ENCODE measurements at places on chromosomes 12 and 14.
A peak's percentile ranks its signal among the peaks of the same experiment; 100 is the strongest.

DNA sequence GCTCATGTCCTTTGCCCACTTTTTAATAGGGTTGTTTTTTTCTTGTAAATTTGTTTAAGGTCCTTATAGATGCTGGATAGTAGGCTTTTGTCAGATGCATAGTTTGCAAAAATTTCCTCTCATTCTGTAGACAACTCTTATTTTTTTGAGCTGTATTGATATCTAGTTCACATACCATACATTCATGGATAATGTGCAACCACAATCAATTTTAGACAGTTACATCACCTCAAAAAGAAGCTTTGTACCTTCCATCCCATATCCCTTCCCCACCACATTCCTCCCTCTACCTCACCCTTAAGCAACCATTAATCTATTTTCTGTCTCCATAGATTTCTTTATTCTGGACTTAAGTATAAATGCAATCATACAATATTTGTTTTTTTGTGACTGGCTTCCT lies 98.4 kb downstream of the PTCSC3 start:
- no peak for DNase-seq

- no peak for DNase-seq
Measured at GRCh38 chr14:70641548-70642302, at the start of gene TTC9. Gene TTC9 (plus strand): TSS chr14:70641916. CDS start chr14:70642130, 214 bp downstream.

DNA sequence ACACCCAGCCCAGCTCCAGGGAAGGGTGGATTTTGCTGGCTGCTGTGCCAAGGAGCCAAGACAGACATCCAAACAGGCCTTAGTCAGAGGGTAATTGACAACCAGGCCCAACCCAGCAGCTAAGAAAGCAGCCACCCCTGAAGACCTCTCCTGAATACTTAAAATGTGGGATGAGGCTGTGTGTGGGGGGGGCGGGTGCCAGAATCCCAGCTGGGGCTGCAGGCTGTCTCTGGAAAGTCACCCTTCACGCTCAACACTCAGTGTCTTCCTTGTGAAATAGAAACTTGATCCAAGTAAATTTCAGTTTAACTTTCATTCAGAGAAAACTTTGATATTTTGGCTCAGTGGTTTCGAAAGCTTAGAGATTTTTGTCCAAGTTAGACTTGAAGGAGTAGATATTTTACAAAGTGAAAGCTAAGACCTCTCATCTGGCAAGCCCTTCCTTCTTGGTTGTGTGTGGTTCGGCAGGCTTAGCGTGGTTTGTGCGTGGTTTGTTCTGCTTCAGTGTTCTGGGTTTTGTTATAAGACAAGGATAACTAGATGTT lies 5.1 kb downstream of the PAPLN start:
- DNase-seq: peak; percentile 82

DNA sequence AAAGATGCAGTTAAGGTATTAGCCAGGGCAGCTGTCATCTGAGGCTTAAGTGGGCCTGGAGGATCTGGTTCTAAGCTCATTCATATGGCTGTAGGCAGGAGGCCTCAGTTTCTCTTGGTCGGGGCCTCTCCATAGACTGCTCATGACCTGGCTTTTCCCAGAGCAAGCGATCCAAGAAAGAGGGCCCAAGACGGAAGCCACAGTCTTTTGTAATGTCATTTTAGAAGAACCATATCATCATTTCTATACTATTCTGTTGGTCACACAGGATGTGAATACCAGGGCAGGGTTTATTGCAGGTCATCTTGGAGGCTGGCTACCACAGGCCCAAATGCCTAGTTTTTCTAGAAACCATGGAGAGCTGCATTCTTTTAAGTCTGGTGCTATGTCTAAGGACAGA lies 47.7 kb downstream of the GNG2 start:
- no peak for DNase-seq

- no peak for DNase-seq
Measured at GRCh38 chr12:128178565-128178964, 88.4 kb upstream of the TMEM132C start.

DNA sequence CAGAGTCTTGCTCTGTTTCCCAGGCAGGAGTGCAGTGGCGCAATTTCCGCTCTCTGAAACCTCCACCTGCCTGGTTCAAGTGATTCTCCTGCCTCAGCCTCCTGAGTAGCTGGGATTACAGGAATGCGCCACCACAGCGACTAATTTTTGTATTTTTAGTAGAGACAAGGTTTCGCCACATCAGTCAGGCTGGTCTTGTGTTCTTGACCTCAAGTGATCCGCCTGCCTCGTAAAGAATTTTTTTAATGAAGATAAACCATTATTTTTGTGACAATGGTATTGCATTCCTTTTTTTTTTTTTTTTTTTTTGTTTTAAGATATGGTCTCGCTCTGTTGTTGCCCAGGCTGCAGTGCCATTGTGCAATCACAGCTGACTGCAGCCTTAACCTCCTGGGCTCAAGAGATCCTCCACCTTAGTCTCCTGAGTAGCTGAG lies 25.8 kb downstream of the ACVR1B start:
- DNase-seq: no peak

GRCh38 chr12:3317841-3318501 lies 173.0 kb upstream of the PRMT8 start:
- no peak for DNase-seq

DNA sequence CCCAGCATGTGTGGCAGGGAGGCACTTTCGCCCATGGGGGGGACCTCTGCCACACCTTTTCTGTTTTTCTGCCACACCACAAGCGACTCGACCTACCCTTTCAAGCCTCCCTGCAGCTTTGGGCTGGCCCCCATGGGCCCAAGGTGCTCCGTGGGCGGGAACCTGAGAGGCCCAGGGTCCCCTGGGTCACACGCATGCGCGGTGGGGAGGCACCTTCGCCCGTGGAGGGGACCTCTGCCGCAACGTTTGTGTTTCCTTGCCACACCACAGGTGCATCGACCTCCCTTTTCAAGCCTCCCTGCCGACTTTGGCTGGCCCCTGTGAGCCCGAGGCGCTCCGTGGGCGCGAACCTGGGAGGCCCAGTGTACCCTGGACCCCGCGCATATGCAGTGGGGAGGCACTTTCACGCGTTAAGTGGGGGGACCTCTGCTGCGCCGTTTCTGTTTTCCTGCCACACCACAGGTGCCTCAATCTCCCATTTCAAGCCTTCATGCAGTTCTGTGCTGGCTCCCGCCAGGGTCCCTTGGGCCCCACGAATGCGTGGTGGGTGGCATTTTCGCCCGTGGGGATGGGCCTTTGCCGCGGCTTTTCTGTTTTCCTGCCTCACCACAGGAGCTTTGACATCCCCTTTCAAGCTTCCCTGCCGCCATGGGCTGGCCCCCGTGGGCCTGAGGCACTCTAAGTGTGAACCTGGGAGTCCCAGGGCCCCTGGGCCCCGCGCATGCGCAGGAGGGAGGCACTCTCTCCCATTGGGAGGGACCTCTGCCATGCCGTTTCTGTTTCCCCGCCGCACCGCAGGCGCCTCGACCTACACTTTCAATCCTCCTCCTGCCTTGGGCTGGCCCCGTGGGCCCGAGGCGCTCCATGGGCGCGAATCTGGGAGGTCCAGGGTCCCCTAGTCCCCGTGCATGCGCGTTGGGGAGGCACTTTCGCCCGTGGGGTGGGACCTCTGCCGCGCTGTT lies 332.2 kb downstream of the ALG10 start:
- no peak for DNase-seq

GRCh38 chr14:64663174-64663573 lies 41.0 kb upstream of the PLEKHG3 start:
- DNase-seq: peak; percentile 80

- no peak for DNase-seq
Measured at GRCh38 chr14:34137001-34137745, 186.3 kb upstream of the EGLN3 start.

- peak; percentile 47 for DNase-seq
Measured at GRCh38 chr12:124771462-124772288, 92.0 kb downstream of the SCARB1 start.

DNA sequence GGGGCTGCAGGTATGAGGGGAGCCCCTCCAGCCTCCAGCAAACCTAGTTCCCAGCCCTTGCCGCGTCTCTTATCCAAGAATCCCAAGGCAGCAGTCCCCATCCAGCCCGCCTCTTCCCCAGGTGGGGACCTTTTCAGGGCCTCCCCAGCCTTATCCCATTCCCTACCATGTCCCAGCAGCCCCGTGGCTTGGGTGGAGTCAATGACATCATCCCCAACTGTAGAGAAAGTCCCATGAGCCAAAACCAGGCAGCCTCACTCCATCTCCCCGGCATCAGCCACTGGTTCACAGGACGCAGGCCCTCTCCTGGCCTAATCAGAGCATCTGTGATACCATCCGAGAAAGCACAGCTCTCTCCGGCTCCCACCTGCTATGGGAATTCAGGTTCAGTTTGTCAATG lies 131.0 kb downstream of the NCOR2 start:
- DNase-seq: no peak

- no peak for DNase-seq
Measured at GRCh38 chr14:73452341-73453186, 5.8 kb downstream of the NUMB start.

DNA sequence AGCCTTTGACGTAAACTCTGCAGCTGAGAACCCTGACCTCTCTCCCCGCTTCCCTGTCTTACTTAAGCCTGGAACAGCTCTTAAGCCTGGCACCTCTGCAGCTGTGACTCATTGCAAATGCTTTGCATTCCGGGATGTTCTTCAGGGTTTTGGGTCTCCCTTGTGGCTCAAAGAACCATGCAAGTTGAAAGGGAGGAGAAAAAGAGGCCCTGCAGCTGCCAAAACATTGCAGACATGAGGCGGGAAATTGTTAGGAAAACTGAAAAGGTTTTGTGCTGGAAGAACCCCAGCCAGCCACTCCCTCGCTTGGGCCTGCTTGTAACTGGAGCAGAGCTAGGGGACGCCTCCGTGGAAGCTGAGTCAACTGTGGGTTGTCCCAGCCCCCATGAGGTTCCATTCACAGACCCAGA lies 60.2 kb upstream of the FERMT2 start:
- DNase-seq: peak; percentile 57

DNA sequence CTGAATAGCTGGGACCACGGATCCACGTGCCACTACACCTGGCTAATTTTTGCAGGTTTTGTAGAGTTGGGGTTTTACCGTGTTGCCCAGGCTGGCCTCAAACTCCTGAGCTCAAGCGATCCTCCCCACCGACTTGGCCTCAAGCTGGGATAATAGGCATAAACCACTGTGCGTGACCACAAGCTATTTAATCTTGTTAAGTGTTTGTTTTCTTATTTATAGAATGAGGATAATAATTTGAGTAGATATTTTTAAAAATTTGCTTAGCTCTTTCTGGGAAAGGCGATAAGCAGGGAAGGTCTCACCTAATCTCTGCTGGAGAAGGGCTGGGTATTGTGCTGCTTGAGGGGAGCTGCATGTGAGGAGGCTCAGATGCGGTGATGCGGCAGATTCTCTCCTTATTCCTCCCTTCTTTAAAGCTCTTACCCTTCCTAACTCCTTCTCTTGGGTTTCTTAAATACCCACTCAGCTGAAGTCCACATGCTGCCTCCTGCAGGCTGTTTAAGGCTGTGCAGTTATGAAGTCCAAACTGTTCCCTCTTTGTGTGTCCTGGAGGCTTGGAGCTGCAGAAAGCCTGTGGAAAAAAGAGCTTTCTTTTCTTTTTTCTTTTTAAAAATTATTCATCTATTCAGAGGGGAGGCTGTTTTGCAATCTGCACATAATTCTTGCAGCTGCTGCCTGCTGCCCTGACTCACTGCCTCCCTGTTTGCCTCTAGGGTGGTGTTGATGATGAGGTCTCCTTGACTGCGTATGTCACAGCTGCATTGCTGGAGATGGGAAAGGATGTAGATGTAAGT lies 37.9 kb downstream of the A2ML1 start:
- DNase-seq: peak; percentile 7

DNA sequence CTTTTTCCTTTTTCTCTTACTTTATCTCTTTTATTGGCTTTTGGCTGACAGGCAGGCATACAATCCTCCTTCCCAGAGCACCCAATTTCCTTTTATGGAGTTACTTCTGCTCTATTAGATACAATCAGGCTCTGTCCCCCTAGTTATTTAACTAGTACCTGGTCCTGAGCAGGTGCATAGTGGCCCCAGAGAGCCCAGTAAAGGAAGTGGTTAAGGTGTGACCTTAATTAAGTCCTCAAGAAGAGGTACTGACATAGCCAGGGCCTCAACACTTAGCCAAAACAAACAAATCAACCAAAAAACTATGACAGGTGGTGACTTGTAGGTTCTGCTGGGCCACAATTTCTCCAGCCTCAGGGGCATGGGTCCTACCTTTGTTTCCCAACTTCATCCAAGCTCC lies 82.9 kb downstream of the CCDC60 start:
- no peak for DNase-seq

GRCh38 chr12:123267991-123268843 lies 3.4 kb downstream of the CDK2AP1 start:
- no peak for DNase-seq

GRCh38 chr12:49462083-49462744 lies 76.6 kb upstream of the KCNH3 start:
- no peak for DNase-seq

- DNase-seq: no peak
Measured at GRCh38 chr12:117919479-117919878, 49.3 kb downstream of the KSR2 start.

- DNase-seq: no peak
Measured at GRCh38 chr12:24551163-24551786, 397.6 kb downstream of the BCAT1 start.

- DNase-seq: no peak
Measured at GRCh38 chr12:78891646-78892353, 27.2 kb downstream of the SYT1 start.

- no peak for DNase-seq
Measured at GRCh38 chr12:53751336-53752191, at the start of gene CISTR. Gene CISTR (minus strand): TSS chr12:53751979.

DNA sequence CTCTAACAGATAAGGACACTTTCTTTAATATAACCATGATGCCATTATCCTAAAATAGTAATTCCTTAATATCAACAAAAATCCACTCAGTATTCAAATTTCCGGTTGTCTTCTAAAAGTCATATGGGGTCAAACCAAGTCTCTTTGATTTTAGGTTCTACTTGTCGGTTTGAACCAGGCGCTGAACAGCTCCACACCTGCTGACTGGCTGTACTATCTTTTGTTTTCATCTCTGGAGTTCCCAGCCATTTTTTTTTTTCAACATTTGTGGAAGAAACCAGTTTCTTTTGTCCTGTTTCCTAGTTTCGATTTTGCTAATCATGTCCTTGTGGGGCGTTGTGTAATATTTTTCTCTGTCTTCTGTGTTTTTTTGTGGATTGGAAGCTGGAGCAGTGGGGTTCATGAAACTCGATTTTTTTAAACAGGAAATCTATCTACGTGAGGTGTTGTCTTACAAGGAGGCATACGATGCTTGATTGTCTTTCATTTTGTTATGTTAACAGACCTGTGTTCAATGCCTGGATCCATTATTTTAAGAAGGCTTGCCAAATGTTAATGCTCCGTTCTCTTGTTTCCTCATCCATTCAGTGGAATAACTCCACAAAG lies 50.2 kb downstream of the FZD10 start:
- DNase-seq: no peak

GRCh38 chr14:75831952-75832351 lies 149.8 kb downstream of the TGFB3 start:
- DNase-seq: no peak
